Thoracic aorta (tissue), 2 donors: ENCODE measurements at places on chromosomes 16 and 17.

DNA sequence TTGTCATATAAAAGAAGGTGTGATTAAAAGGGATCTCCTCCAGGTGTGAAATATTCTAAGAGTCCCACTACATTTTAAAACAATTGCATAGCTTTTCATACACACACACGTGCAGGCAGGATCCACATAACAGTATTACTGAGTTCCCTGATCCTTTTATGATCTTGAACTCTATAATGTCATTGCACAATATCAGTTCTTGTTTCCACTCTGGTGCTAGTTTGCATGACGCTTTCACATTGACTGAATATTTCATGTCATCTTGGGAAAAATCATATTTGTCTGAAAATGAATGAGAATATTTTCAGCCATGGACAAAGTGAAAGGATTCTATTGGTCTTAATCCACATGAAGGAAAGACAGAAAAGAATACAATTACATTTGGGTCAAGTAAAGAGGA lies 703.8 kb downstream of the CDH8 start:
- DNase-seq, result no peak

DNA sequence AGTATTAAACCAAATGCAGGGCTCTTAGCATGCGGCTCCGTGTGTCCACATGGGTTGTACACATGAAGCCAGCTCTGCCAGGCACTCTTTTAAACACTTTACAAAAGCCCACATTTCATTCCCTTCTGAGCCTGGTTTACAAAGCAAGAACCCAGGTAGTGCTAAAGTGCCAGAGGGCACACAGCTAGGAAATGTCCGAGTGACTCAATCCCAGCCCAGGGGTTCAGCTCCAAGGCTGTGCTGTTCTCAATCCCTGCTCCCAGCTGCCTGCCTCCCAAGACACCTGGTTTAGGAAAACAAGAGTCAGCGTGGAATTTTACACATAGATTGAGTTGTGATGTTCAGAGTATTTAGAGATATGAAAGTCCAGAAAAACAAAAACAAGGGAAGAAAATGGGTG lies 13.3 kb upstream of the DCAF7 start:
- DNase-seq, result no peak

DNA sequence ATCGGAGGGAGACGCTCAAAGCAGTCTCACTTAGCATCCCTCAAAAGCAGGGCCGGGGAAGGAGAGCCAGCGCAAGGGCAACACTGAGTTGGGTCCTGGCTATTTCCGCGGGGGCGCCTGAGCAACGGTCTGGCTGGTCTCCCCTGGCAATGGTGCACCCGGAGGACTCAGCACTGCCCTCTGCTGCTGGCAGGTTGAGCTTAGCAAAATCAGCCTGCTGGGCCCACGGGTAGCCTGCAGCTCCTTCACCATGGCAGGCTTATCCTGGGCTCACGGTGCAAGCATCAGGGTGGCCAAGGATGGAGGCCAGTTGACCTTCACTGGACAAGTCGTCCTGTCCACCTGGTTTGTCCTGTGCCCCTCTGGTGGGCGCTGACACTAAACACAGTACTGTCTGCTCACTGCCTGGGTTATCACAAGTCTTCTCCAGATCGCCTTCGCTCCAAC lies 14.4 kb upstream of the ALDH3A1 start:
- peak; percentile 36 for DNase-seq

GRCh38 chr17:49667854-49668253 lies 10.0 kb downstream of the SPOP start:
- DNase-seq, result no peak

DNA sequence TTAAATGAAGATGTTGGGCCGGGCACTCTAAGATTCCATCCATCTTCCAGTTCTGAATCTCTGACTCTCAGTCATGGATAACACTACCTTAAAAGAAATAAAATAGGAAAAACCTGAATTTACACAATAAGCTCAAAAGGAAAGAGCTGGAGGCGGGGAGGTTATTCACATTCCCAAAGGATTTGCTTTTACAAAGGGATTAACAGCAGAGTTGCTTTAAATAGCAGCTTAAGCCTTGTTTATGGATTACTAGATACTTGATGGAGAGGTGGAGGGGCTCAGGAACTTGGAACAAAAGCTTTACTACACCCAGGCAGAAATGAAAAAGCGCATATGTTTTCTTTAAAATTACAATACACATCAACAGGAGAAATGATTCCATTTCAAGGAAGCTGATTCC lies 84.5 kb downstream of the XYLT1 start:
- DNase-seq, result no peak

- DNase-seq, result no peak
Measured at GRCh38 chr17:68249354-68249765, 1.5 kb downstream of the AMZ2 start.

- no peak for DNase-seq
Measured at GRCh38 chr16:52182840-52183239, 364.1 kb downstream of the TOX3 start.

- no peak for DNase-seq
Measured at GRCh38 chr17:57666946-57667345, 78.2 kb downstream of the CCDC182 start.

- DNase-seq, result no peak
Measured at GRCh38 chr17:72151565-72152386, 31.0 kb downstream of the SOX9 start.

DNA sequence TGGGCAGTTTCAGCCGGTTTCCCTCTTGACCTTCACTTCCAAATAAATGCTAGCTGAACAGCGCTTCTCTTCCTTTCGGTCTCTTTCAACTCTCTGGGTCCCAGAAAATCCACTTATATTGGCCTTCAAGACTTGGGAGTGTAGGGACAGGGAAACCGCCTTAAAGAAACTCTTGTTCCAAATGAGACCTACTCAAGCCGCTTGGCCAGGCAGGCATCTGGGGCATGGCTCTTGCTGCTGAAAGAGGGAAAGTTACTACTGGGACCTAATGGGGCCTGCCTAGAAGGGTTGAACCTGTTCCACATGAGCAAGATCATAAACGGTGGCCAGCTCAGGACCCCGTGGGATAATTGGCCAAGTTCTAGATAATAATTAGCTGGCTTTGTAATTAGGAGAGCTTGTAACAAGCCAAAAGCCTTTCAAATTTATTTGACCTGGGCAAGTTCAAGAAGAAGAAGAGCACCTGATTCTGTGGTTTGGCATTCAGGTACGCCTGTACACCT lies 13.2 kb downstream of the CDH1 start:
- DNase-seq, result no peak

GRCh38 chr17:50150354-50151040 lies at the start of gene PPP1R9B:
Gene PPP1R9B (minus strand): TSS chr17:50150677. CDS start chr17:50150513, 164 bp downstream.
- DNase-seq, result no peak

DNA sequence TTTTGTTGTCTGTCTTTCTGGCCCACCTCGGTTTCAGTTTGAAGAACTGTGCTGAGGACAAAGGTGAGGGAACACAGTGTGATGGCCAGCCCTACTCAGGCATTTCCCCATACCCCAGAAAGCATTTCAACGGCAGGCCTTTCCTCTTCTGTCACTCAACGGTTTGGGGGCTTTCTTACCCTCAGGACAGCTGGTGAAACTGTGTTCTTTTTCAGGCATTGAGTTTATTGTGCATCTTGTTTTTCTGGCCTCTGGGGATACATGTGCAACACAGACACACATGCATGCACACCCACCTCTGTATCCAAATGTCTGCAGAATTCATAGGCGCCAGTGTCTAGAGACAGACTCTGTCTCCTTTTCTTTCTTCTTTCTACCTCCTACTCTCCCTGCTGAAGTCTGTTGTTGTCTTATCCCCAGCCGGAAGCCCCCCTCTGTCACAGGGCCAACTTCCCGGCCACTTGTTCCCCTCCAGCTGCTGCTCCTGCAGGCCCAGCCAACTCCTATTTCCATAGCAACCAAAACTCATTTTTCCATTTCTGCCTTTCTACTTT lies 17.0 kb downstream of the CHD9 start:
- DNase-seq, result no peak

GRCh38 chr17:3695723-3696411 lies at the start of gene P2RX5:
Gene P2RX5 (minus strand): TSS chr17:3696155. CDS start chr17:3696005, 150 bp downstream.
- no peak for DNase-seq

DNA sequence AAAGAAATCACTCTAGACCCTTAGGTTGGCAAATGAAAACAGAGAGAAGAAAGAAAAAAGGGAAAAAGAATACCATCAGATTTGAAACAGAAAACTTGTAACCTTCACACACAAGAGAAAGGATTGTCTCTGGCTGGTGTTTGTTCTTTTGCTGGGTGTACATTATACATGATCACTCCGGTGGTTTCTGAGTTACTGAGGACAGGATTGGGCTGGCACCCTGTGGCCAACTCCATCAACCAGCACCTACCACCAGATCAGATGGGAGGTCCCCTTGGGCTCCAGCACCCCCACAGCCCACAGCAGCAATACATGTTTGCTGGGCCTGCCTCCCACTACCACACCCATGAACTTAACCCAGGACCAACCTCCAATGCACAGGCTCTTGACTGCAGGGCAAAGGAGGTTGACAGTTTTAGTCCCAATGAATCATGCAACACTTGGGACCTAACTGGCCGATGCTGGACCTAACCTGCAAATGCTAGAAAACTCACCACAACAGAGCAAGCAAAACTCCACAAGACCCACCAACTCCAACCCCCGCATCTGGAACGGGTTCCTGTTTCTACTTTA lies 308.3 kb downstream of the SOX9 start:
- DNase-seq, result no peak

DNA sequence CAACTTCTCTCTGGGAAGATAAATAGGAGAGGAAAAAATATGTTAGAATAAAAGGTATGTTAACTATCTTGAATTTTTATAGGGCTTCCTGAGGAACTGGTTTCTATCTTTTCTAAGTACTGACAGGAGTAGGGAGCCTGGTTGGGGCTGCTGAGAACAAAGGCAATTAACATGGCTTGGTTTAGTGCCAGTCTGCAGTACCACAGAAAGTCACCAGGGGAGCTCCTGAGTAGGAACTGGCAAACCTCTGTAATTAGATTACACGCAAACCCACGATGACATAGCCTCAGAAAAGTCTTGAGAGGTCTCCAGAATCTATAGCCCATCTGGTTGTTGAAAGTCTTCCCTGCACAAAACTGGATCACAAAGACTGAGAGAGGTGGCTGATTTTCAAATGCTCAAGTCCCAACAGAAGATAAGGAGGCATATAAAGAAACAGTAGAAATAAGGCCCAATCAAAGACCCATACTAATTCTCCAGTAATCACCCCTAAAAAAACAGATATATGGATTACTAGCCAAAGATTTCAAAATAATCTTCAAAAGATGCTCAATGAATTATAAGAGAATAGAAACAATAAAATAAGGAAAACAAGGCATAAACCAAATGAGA lies 11.7 kb upstream of the CNTNAP4 start:
- no peak for DNase-seq

- no peak for DNase-seq
Measured at GRCh38 chr17:78674156-78674555, 97.0 kb upstream of the DNAH17 start.

DNA sequence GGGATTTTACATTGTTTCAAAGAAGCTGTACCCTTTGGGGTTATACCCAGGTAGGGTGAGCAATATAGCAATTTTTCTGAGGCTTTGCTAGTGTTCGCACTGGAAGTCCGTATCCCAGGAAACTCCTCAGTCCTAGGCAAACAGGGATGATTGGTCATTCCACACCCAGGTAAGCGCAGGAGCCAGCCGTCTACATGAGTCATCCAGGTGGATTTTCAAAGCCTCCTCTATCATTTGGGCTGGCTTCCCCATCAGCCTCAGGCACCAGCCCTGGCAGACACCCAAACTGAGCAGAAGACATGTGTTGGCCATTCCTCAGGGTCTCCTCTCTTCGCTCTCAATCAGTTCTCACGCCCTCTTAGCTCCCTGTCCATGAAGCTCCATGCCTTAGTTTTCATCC lies 135.6 kb downstream of the AIPL1 start:
- DNase-seq, result no peak
